ENCODE measurements at places on chromosomes 3 and 15.

GRCh38 chr15:71752604-71753289 lies 57.6 kb upstream of the NR2E3 start:
- DNase-seq = no peak

DNA sequence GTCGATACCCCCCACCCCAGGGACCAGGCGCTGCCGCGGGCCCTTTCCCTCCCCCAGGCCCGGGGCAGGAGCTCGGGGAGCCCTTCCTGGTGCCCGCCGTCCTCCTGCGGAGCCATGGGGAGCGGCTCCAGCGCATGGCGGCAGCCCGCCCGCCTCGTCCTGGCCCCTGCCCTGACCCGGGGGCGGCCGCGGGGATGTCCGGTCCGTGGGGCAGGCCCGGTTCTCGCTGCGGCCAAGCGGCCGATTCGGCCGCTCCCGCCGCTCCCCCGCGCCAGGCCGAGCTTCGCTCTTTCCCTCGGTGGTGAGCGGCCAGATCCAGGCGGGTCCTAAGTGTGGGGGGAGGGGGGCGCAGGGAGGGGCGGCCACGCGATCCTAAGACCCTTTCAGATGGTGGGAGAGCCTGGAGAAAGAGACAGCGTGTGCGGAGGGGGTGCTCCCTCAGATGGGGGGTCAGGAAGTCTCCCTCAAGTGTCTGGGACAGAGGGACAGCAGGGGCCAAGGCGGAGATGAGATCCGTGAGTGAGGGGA lies 1.3 kb downstream of the NEIL1 start:
- DNase-seq = no peak

DNA sequence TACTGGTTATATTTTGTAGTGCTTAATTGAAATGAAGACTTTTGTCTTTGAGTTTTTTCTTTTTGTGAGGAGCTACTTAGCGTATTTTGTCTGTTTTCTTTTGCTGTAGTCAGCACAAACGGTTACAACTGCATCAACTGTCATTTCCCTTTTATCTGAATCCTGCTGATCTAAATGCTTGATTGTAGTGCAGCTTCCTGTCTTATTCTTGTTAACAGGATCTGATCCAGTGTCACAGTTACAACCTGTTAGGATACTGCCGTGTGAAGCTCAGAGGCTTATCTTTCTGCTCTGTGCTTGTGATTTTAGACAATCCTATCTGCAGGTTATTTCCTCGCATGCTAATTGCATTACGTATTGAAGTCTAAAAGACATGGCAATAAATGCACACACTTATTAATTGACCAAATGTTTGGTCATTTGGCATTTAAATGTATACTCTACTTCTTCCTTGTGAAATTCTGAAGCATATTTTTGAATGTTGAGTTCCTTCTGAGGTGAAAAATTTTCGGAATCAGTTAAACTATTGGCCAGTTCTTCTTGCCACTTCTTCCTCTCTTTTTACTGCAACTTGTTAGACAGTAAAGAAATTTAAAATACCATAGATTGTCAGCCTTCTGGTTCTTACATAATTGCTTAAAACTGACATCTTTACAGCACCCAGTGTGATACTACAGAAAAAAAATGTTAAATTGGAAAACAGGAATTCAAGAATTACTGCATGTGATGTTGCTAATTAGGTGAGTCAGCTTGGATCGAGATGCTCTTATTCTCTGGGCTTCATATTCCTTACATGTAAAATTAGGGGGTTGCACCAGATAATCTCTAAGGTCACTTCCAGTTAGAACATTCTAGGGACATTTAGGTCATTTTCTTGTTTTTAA lies 168.2 kb downstream of the MBNL1 start:
- no peak for DNase-seq

- DNase-seq = peak; percentile 60
Observed at GRCh38 chr15:31327669-31328427, 1.2 kb downstream of the KLF13 start.

GRCh38 chr3:126996905-126997304 lies 14.0 kb downstream of the PLXNA1 start:
- DNase-seq = no peak

GRCh38 chr3:113832477-113833164 lies 6.0 kb upstream of the GRAMD1C start:
- DNase-seq = no peak

DNA sequence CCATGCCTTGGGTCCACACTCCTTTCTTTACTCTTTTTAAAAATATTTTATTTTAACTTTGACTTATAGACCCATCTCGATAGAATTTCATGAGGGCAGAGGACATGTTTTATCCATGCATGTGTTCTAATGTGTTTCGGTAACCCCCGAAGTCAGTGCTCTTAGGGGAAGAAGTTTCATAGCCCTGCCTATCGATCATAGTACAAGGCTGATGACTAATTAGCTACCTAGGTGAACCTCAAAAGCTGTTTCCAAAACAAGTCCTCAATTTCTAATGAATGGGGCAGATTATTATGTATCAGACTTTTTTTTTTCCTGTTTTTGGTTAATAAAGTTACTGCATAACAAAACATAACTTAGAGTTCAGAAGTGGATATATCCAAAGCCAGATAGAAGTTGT lies 82.0 kb downstream of the MBNL1 start:
- no peak for DNase-seq

GRCh38 chr15:101049282-101049681 lies 130.1 kb downstream of the LRRK1 start:
- no peak for DNase-seq

DNA sequence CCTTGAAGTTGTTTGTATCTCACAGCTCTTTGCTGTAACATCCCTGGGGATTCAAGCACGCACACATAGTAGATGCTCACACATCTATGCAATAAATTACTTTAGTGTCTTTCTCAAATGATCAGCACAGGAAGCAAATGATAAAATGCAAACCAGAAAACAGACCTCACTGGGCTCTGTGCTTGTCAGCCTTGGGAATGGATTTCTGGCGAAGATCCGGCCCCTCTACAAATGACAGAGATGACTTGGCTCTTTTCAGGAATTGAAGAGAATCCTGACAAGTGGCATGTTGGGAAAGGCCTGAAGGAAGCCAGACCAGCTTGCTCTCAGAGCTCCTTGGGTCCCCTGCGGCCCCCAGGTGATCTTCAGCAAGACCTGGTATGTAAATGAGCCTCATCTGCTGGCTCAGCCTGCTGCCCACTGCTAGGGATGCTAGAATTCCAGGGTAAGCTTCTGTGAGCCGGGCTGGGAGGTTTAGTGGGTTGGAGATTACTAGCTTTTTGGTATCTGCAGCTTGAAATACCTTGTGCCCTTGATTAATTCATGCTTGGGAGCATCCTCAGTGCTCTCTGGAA lies 54.1 kb downstream of the LPP start:
- no peak for DNase-seq

GRCh38 chr3:188106006-188106405 lies 48.0 kb upstream of the LPP start:
- no peak for DNase-seq

GRCh38 chr3:63937661-63938651 lies 25.8 kb upstream of the SCAANT1 start:
- DNase-seq = no peak

DNA sequence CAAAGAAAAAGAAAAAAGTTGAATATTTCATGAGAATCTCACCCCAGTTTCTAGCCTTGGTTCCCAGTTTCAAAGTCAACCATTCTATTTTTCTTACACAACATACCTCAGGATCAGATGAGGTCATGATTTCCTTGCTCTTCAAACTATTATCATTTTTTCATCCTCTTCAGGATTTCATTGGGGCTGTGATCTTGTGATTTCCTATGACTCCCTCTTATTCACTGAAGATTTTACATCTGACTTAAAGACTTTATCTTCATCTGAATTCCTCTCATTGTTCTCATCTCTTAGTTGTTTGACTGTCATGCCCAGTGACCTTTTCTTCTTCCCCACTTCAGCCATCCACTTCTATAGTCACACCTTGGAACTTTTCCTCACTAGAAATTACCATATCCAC lies 3.1 kb upstream of the C3orf33 start:
- DNase-seq = no peak

GRCh38 chr3:152287898-152288576 lies 19.3 kb downstream of the MBNL1 start:
- no peak for DNase-seq

DNA sequence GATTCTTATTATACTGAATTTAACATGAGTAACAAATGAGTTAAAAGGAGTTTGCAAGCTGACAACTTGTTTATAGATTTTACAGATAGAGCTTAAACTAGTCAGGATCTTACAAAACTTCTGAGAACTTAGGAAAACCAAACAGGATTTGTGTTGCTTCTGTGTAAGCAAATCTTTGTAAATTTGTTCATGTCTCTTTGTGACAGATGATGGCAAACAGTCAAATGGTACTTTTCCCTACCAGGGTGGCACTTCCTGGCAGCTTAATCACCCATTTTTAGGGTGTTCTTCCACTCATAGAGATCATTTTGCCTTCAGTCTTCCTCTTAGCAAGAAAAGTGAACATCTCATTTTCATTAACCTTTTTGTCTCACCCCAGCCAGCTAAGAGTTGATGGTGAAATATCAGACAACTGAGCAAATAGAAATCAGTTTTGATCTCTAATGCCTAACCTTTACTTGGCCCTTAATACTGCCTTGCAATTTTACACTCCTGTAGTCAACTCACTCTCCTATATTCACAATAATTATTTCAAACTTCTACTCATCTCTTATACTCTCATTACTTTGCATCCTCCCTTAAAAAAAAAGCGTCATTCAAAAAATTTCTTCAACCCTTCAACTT lies 23.7 kb upstream of the NECTIN3 start:
- no peak for DNase-seq

DNA sequence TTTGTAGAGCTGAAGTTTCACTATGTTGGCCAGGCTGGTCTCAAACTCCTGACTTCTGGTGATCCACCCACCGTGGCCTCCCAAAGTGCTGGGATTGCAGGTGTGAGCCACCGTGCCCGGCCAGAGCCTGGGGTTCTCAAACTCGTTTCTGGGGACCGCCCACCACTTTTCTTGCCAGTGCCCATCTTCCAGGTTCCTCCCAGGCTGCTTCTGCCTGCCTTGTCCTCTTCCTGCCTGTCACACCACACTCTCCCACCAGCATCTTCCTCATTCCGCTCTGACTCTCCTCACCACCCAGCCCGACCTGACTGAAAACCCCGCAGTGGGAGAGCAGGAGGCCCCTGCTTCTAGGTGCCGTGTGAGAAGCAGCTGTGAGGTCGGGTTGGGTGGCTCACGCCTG lies 3.1 kb upstream of the DYNLT2B start:
- no peak for DNase-seq

DNA sequence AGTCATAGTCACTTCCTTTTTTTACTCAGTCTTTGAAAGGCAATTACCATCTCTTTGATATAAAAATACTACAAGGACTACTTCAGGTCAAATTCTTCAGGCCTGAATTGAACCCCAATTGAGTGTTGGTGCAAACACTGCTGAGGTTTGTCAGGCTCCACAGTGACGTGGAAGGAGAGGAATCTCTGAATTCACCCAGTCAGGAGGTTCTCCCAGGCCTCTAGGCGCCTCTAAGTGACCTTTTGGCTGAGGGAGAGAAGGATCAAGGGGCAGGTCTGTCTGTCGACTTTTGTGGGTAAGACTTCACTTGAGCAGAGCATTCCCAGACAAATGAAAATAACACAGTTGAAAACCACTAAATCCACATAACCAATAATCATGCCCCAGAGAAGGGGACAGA lies 227.6 kb upstream of the CHRNA7 start:
- DNase-seq = no peak

DNA sequence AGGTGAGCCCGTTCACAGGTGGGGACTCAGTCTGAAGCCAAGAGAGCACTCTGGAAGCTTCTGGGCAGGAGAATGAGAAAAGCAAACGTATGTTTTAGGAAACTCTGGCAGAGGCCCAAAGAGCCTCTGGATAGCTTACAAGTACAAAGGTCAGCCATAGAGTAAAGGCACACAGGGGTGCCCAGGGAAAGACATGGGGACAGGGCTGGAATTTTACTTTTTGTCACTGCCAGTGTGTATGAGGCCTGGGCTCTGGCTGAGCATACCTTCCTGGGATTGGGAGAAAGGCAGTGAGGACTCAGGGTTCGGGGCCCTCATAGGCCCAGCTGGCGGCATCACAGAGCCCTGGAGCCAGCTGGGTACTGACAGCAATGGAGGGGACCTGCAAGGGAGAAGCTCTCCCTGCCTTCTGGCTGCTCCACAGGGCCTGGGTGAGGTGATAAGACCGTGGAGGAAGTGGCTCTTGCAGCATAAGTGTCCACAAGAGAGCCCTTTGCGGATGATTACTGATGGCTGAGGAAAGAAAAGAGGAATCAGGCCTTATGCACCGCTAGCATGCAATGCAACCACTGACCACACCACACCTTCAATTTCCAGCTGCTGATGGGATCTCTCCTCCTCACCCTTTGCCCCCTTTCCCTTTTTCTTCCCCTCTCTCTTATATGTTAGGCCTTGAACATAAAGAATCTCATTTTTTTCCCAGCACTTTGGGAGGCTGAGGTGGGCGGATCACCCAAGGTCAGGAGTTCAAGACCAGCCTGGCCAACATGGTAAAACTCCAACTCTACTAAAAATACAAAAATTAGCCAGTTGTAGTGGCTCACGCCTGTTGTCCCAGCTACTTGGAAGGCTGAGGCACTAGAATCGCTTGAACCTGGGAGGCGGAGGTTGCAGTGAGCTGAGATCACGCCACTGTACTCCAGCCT lies 25.1 kb upstream of the BCL2L10 start:
- DNase-seq = no peak

GRCh38 chr15:96338766-96339618 lies 8.5 kb downstream of the NR2F2 start:
- no peak for DNase-seq

GRCh38 chr3:113607219-113607596 lies 74.9 kb downstream of the SIDT1 start:
- DNase-seq = no peak

GRCh38 chr3:65597226-65597951 lies 441.3 kb downstream of the MAGI1 start:
- no peak for DNase-seq

DNA sequence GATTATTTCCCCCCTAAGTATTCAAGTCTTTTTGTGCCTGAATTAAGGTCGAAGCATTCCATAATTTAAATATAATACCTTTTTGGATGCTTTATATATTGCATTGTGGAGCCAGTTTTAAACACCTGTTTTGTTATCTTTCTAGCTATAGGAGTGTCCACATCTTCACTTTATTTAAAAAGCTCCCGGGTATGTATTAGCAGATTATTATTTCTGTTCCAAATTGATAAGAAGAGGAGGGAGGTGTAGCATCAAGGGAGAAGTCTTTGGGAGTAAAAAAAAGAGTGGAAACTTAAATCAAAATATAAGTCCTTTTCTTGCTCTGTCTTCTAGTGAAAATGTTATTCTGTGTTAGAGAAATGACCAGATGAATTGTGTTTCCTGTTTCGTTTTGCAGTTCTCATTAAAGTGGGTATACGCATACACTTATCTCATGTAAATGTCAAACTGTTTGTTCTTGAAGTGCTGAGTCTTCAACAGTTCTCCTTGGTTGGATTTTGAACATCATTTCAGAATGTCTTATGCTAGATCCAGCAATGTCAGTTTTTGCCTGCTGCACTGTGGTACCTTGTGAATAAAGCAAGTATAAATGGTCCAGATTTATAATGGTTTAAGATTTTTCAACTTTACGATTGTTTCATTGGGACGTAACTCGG lies 105.8 kb downstream of the FNDC3B start:
- no peak for DNase-seq

GRCh38 chr3:160653512-160653911 lies 23.4 kb upstream of the ARL14 start:
- no peak for DNase-seq

GRCh38 chr15:33016405-33017024 lies 178.0 kb downstream of the FMN1 start:
- no peak for DNase-seq
